ENCODE measurements at places on chromosomes 13 and 19.

- DNase-seq: no peak
These were observed 43.7 kb upstream of the F7 start for GRCh38 chr13:113061796-113062425.

GRCh38 chr13:99758460-99759162, 213.0 kb downstream of the ZIC5 start:
- DNase-seq: no peak

DNA sequence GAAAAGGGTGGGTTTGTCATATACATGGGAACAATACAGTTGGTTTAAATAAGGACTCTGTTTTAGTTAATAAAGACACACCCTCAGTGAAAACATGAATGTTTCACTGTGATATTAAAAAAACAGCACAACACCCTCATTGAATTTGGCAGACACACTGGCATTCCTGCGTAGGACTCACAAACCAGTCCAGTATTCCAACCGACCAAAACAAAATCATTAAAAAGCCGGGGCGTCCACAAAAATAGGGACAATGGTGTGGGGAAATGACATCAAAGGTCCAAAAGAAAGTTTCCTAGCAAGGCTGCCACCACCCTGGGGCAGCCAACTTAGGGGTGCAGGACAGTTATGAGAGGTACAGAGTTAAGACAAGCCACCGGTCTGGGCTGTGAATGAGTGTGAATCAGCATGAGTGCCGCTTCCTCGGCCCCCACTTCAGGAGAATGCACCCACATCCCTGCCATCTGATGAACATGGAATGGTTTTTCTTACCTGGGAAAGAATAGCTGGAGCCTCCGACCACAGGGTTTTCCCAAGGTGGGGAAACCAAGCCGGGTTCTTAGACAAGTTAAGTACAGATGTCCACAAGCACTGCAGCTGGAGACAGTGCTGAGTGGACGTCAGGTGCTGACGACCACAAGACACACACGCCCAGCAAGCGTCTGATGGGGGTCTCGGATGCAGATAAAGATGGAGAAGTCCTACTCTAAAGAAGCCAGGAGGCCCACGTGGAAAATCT, 73.3 kb downstream of the KLF2 start:
- no peak for DNase-seq

DNA sequence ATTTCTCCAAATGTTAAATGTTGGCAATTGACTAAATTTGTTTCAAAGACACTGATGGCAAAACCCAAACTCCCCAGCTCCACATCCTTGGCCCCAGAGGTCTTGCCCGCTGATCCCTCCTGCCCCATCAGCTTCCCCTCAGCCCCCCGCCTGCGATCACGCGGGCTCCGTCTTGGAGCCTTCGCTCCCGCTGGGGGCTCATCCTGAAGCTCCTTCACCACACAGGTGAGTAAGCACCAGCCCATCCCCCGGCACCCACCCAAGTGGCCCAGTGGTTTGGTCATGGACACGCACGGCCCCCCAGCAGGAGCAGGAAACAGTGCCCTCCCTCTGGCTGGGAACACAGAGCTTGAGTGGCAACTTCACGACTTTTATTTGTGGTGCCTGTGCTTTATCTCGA, 14.9 kb downstream of the EPS8L1 start:
- no peak for DNase-seq

GRCh38 chr19:57037556-57037955, 82.2 kb upstream of the USP29 start:
- DNase-seq: no peak
